ENCODE measurements at places on chromosomes 5 and 9.

- DNase-seq: peak; percentile 47
These were observed 727 bp downstream of the RHOBTB3 start for GRCh38 chr5:95731571-95732554.

- no peak for DNase-seq
These were observed 1.0 kb upstream of the NTMT1 start for GRCh38 chr9:129624947-129625346.

DNA sequence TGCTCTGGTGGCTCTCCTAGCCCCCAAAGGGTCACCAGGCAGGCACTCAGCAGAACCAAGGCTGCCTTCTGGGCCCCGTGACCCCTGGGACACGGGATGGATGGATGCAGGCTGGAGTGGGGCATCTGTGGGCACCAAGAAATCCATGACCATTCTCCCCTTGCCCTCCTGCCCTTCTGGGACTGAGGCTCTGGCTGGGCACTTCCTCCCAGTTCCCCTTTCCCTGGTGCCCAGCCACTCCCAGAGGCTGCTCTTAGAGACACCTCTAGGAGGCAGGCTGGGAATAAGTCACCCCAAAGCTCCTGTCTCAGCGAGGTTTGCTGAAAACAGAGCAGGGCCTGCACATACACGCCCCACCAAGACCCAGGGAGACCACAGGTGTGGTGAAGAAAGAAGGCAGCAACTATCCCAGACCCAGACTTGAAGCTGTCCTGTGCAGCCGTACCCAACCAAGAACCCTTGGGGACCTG, 943 bp downstream of the STING1 start:
- DNase-seq: peak; percentile 32

GRCh38 chr5:116297296-116297814, 212.5 kb downstream of the COMMD10 start:
- no peak for DNase-seq

GRCh38 chr9:93164085-93164484, 19.9 kb upstream of the WNK2 start:
- DNase-seq: no peak

Measured in fibroblast of skin of scalp (primary cell).